ENCODE measurements at places on chromosomes 1 and 21.

GRCh38 chr1:210940081-210940617 is 193.8 kb downstream of the KCNH1 start:
- no peak for DNase-seq

DNA sequence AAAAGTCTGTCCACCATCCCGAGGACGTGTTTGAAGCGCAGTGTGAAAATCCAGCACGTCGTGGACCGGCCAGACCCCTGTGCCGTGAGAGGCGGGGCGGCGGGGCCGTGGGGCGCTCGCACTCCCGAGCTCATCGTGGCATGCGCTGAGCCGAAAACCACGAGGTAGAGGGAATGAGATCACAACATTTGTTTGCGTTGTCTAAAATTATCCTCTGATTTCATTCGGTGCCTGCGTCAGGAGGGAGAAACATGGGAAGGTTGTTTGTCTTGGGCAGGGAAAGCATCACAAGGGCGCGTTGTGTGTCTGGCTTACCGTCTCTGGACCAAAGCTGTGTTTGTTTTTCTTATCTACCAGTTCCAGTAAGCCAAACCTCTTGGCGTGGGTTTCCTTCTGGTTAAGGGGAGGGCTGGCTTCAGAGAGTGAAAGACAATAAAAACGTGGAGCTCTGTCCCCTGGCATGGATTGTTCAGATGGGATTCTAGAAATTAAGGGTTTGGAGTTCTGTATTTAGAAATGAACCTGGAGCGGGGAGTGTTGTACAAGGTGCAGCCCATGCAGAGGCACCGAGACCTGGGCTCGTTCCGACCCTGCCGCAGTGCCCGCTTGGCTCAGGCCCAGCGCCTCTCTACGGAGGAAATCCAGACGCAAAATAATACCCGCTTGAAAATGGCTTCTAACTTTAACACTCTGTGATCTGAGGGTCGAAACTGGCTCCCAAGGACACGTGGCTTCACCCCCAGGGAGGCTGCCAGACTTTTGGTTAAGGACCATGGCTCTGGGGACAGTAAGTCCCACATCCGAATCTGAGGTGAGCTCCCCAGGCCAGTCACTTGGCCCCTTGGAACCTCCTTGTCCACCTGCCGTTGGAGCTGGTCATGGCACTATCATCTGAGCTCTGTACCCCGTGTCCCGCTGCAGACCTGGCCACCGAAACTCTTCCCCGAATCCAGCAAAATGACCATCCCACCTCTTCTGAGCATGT is 68.7 kb upstream of the FAM3B start:
- no peak for DNase-seq

GRCh38 chr1:225539069-225539468 is 111.2 kb upstream of the LBR start:
- DNase-seq: no peak

DNA sequence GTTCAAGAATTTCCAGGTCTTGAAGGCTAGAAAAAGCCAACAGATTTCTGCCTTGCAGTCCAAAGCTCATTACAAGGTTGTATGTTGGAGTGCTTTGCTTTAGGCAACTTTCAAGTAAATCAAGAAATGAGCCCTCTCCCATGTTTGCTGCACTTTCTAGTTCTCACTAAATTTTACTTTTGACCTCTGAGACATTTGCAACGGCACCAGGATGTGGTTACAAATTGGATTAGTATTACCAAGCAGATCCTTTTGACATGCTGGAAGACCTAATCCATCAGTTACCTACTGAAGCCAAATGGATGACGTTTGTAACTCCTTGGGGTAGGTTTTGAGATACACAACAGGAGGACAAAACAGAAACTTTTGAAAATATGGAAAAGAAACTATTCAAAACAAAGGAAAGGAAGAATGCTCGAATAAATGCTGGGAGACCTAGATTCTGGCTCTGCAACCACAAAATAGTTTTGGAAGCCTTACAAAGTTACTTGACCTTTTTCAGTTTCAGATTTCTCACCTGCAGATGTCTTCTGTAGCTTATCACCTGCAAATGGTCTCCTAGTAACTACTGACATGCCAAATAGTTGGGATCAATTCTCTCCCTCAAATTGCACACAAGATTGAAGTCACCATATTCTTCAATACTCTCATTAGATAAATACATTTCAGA is 251.7 kb upstream of the ADGRL2 start:
- no peak for DNase-seq

- DNase-seq: no peak
Observed at GRCh38 chr1:10001016-10001665, 4.1 kb downstream of the RBP7 start.

GRCh38 chr21:45383615-45384201 is 21.3 kb upstream of the COL18A1 start:
- DNase-seq: no peak

DNA sequence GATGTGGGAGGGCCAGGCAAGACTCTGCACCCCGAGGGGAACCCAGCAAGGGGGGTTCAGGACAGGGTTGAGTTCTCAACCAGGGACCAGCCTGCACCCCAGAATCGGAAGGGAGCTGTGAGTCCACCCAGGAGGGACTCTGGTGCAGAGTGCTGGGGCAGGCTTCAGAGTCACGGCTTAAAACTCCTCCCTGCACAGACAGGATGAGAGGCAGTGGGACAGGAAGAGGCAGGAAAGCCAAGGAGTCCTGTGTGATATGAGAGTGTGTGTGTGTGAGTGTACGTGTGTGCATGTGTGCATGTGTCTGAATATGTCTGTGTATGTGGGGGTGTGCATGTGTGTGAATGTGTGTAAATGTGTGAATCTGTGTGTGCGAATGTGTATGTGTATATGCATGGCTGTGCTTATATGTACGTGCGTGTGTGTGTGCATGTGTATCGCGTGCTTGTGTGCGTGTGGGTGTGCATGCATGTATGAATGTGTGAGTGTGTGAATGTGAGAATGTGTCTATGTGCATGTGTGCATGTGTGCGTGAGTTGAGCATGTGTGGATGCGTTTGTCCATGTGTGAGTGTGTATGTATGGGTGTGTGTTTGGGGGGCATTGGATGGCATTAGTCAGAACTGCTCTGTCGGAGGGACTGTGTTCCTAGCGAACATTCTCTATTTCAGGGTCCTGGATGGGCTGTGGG is 52.2 kb downstream of the UMODL1 start:
- DNase-seq: no peak

- no peak for DNase-seq
Observed at GRCh38 chr1:160883581-160884513, 1.1 kb downstream of the ITLN1 start.

DNA sequence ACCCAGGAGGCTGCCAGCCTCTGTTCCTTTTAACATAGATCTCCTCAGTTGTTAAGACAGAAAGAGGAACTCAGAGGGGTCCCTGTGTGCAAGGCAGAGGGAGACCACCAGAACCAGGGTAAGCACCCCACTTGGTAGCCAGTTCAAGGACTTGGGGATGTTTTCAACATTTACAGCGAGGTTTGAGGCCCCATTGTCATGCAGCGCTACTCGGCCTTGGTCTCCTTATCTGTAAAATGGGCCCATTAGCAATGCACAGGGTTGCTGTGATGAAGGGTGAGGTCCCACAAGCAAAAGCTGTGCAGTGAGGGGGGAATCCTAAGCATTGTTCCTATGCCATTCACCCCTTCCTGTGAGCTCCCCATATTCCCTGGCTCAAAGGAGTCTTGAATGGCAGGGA is 4.2 kb downstream of the SIM2 start:
- no peak for DNase-seq

- no peak for DNase-seq
Observed at GRCh38 chr1:941588-942383, 17.3 kb downstream of the NOC2L start.

- DNase-seq: no peak
Observed at GRCh38 chr1:86757272-86757984, 53.1 kb downstream of the SH3GLB1 start.

DNA sequence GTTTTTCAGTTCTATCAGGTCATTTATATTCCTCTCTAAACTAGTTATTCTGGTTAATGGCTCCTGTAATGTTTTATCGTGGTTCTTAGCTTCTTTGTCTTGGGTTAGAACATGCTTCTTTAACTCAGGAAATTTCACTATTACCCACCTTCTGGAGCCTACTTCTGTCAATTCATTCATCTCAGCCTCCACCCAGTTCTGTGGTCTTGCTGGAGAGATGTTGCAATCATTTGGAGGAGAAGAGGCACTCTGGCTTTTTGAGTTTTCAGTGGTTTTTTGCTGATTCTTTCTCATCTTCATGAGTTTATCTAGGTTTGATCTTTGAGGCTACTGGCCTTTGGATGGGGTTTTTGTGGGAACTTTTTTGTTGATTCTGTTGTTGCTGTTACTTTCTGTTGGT is 213.0 kb downstream of the BRINP2 start:
- DNase-seq: no peak

DNA sequence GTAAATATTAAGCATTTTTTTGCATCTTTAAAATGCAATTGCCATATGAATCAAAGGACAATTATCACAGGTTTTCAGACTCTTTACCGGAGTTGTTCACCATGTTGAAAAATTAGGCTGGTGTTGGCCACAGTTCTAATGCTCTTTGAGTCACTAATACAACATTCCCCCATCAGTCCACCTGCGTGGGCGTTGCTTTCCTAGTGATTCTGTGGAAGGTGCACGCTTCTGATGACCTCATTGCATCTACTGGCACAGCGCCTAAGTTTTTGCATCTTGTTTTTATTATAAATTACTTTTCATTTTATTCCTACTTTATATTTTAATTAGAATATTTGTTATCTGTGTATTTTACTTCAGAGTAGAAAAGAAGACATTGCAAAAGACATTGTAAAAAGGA is 4.7 kb upstream of the F5 start:
- DNase-seq: no peak

DNA sequence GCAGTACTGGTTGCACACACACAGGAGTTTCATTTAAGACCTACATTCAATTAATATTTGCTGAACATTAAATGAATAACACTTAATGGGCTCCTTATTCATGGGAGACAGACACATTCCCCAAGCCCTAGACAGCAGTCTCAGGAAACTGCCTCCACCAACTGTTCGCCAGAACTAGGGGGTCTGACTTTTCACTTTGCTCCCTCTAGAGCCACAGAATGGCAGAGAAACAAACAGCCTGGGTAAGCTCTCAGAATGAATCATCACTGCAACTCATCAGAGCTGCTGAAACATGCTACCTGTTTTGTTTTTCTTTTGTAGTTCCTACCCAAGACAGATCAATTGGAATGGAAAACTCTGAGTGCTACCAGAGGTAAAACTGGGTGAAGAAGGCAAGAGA is 31.7 kb downstream of the ELK4 start:
- no peak for DNase-seq

DNA sequence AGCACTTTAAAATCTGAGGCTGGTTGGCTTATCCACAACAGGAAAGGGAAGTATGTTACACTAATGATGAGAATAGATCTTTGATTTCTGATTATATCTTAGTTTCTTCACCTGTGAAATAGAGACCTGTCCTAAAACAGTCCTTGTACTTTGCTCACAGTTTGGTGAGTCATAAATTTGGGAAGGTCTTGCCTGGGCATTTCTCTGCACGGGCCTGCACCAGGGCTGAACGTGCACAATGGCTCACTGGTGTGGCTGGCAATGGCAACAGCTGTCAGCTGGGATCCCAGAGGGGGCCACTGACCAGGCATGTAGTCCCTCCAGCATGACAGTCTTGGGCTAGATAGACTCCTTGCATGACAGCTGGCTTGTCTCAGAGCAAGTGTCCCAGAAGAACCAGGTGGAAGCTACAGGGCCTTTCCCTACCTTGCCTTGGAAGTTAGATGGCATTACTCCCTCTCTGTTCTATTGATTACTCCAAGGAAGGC is 367.4 kb downstream of the DISC1 start:
- DNase-seq: no peak

Measured in CD4-positive, alpha-beta T cell (primary cell).